Stimulated activated CD4-positive, alpha-beta T cell treated with anti-CD3 and anti-CD28 coated beads, Interleukin-15, amount 100 ng/mL, for 1 hour (primary cell): ENCODE measurements at places on chromosomes 3 and 15.

- no peak for DNase-seq
Measured at GRCh38 chr15:50145451-50145872, 26.4 kb upstream of the ATP8B4 start.

- DNase-seq: no peak
Measured at GRCh38 chr3:136296960-136297359, 46.8 kb downstream of the PCCB start.

GRCh38 chr15:75163150-75163564 lies 38.5 kb upstream of the C15orf39 start:
- no peak for DNase-seq

GRCh38 chr15:25623708-25624107 lies 184.9 kb upstream of the UBE3A start:
- DNase-seq: no peak

GRCh38 chr3:66386011-66386924 lies 114.6 kb downstream of the LRIG1 start:
- no peak for DNase-seq

- DNase-seq: no peak
Measured at GRCh38 chr3:14602804-14603644, 48.5 kb upstream of the CCDC174 start.

DNA sequence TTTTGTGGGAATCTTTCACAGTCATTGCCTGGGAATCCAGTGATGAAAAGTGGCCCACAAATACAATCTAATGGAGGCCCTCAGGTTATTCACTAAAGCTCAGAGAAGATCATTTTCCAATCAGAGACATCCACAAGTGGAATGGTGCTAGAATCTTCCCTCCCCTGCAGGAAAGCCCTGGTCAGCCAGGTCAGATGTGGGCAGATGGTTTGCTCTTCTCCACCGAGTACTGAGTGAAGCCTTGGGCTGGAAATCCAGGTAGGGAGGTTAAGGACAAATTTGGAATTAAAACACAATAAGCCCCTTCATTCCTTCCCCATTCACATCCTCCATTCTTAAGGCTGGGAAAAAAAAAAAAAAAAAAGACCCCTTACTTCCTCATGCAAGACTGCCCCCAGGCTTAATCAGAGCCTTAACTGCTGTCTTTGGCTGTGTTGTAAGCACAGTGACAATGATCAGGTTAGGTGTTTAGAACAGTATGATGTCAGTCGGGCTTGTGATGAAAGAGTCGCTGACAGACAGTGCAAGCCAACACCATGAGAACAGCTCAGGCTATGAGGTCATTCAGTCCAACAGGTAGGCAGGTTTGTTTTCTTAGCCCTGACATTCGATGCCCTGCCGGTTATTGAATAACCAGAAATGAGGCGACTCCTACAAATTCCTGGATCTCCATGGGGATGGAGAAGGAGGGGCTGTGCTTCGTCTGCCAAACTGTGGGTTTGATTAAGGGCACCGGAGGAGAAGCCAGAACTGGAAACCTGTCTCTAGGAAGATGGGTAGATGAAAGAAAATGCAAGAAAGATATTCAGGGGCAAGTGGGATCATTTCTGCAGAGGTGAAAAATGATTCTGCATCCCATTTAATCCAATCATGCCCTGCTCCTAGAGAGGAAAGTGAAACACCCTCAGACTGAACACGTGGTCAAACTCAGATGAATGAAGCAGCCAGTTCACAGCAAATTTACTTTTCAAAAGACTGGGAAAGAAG lies 23.5 kb upstream of the HES1 start:
- no peak for DNase-seq

- DNase-seq: no peak
Measured at GRCh38 chr3:37386627-37387230, 212.3 kb upstream of the LRRFIP2 start.

DNA sequence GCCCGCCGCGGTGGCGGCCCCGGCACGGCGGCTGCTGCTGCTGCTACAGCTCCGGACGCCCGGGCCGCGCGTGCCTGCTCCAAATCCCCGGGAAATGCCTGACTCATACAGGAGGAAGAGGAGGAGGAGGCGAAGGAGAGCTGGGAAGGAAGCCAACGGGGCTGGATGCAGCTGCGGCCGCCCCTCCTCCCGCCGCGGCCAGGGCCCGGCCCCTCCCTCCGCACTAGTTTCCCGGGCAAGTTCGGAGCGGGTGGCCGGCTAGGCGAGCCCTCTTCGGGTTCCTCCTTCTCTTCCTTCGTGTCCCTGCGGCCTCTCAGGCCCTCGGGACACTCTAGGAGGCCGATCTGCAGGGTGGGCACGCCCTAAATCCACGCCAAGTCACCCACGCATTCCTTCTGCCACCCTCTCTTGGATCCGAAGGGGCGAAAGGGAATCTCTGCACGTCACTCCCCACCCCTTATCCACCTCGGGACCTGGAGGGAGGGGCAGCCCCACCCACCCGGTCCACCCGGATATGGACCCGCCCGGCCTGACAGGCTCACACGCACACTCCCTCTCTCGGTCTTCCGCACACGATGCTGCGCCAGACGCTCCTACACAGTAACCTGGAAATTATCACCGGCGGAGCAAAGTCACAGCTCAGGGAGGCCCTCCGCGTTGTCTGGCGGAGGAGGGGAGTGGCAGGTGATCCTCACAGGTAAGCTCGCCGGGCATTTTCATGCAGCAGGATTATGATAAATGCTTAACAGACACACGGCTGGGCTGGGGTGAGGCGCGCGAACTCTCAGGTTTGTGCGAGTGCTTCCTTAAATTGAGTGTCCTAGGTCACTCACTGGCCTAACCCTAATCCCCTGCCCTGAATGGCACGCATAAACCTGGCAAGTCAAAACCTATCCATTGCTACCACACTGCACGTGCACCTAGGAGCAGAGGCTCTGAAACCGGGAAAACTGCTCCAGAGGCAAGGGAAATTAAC lies at the start of the genes OSBPL10 and ZNF860:
OSBPL10 (minus strand) TSS at position 57 of the 976 bp plus-strand sequence. CDS start 83 bp downstream, outside the sequence.
ZNF860 (plus strand) TSS at position 545 of the 976 bp plus-strand sequence. CDS start 7,330 bp downstream, outside the sequence.
- DNase-seq: peak; percentile 6

DNA sequence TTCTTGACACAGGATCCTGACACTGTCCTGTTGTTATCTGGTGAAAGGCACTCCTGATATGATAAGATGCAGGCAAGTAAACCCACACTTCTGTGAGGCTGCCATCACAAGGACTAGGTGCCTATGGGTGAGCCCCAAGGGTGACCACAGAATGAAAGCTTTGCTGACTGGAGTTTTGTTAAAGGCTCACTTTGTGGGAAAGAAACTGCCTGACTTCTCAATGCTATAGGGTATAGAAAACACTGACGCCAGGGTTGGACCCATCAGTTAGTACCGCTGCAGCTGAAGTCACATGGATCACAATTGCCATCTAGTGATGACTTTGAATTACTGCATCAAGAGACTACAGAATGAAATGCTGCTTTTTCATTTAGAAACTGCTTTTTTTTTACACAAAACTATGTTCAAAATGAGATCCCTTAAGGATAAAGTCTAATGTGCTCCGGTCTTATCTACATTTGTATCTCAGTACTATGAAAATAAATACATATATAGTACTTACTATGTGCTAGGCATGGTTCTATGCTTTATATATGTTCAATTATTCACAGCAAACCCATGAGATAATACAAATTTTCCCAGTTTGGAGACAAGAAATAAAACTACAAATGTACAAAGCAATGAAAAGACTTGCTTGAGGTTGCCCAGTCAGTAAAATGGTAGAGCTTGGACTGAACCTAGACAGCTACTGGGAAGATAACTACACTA lies 64.2 kb upstream of the CMSS1 start:
- no peak for DNase-seq

DNA sequence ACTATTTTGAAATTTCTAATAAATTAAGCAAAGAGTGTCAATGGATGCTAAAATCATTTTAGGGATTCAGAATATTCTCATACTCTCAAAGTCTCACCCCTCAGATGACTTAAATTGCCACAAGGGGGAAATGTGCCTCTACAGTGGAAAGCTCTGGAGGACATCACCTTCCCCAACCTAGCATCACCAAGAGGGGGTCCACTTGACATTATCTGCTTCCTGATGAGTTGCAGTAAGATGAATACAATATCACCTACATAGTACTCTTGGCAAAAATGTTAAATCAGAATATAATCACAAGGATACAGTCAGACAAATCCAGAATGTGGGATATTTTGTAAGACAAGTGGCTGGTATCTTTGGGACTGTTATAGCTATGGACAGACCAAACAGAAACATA lies 290.1 kb downstream of the MFSD1 start:
- no peak for DNase-seq

- DNase-seq: no peak
Measured at GRCh38 chr3:87949189-87949878, 109.5 kb downstream of the CGGBP1 start.

DNA sequence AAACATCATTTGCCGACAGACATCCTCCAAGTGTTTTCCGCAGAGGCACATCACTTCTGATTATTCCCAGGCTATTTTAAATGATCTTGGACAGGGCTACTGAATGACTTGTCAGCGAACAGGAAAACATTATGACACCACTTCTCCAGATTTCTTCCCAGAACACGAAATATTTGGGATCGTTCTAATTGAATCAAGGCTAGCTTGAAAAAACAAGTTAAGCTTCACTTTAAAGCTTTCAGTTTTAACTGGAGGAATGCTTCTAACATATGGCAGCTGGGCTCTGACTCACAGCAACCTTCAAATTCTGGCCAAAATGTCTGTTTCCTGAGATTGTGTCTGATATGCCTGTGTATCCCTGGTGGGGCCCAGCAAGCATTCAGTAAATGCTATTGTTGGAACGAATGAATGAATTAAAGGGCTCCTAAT lies 127.0 kb upstream of the ICE2 start:
- no peak for DNase-seq

GRCh38 chr3:120114981-120115380 lies 20.7 kb upstream of the GSK3B start:
- no peak for DNase-seq

GRCh38 chr15:44537735-44538240 lies 841 bp downstream of the EIF3J start:
- DNase-seq: no peak

GRCh38 chr3:134344560-134344959 lies 29.7 kb downstream of the AMOTL2 start:
- no peak for DNase-seq

DNA sequence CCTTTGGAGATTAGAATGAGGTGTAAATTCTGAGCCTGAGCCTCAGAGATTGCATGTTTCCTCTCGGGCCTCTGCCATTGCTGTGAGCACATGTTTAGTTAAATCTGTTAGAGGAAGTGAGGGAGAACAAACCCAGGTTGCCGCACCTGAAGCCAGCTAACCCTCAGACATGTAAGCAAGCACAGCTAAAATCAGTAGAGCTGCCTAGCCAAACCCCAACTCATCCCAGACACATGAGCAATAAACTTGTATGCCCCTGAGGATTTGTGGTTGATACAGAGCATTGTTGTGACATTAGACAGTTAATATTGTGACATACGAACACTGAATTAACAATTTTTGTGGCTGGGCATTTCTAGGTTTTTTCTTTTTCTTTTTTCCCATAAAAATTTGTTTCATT lies 41.9 kb downstream of the NMD3 start:
- DNase-seq: no peak

- no peak for DNase-seq
Measured at GRCh38 chr15:20367093-20367492, 174.5 kb downstream of the GOLGA6L6 start.

DNA sequence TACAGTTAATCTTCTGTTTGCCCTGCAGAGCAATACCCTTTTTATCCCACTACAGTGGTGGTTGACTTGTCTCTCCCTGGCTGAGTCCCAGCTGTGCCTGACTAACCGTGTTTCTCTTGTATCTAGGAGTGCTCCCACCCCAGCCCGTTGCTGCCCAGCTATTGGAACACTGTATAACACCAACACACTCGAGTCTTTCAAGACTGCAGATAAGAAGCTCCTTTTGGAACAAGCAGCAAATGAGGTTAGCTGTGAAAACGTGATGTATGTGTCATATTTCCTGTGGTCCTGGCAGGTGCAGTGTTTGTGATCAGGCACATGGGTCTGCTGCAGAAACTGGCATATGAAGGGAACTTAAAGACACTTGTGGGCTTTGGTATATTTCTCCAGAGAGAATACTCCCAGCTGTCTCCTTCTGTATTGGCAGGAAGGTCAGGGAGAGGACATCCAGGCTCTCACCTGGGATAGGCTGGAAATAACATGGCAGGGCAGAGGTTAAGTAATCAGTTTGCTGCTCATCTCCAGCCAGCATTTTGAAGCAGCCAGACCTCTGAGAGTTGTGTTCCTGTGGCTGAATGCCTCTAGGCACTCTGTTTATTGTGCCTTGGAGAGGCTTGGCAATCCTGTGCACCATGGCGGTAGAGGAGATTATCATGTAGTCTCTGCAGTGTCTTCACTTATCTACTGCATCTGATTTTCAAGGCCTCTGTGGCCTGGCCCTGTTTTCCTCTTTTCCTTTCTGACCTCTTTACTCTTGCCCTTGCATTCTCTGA lies 34.8 kb downstream of the ATG7 start:
- DNase-seq: no peak

DNA sequence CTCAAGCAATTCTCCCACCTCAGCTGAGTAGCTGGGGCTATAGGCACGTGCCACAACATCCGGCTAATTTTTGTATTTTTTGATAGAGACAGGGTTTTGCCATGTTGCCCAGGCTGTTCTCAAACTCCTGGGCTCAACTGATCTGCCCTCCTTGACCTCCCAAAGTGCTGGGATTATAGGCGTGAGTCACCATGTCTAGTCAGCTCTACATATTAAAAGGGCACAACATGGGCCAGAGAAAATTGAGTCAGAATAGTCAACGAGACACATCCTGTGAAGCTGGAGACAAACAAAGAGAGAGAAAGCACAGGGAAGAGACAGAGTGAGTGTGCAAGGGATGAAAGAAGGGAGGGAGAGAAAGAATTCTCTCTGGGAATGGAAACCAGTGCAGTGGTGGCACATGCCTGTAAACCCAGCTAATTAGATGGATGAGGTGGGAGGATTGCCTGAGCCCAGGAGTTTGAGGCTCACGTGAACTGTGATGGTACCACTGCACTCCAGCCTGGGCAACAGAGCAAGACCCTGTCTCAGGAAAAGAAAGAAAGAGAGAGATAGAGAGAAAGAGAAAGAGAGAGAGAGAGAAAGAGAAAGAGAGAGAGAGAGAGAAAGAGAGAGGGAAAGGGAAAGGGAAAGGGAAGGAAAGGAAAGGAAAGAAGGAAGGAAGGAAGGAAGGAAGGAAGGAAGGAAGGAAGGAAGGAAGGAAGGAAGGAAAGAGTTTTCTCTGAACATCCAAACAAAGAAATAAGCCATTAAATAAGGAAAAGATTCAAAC lies 107.2 kb upstream of the SLC25A36 start:
- no peak for DNase-seq

DNA sequence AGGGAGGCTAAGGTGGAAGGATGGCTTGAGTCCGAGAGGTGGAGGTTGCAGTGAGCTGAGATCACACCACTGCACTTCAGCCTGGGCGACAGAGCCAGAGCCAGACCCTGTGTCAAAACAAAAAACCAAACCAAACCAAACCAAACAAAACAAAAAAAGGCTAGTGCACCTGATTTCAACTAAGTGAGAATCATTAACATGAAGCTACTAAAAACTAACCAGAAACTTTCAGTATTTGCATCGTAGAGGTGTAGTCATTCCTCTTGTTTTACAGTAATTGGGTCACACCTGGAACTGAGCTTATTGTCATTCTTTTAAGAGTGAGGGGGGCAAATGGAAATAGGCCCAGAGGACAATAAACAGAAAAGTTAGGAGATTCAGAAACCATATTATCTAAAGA lies 58.5 kb downstream of the ST6GAL1 start:
- DNase-seq: no peak
